Activated CD8-positive, alpha-beta memory T cell treated with anti-CD3 and anti-CD28 coated beads, Interleukin-2, amount 50 U/mL, for 4 hours (primary cell): ENCODE measurements at places on chromosomes 6 and 20.

GRCh38 chr6:114714836-114715507 lies 372.1 kb upstream of the HS3ST5 start:
- DNase-seq: no peak

DNA sequence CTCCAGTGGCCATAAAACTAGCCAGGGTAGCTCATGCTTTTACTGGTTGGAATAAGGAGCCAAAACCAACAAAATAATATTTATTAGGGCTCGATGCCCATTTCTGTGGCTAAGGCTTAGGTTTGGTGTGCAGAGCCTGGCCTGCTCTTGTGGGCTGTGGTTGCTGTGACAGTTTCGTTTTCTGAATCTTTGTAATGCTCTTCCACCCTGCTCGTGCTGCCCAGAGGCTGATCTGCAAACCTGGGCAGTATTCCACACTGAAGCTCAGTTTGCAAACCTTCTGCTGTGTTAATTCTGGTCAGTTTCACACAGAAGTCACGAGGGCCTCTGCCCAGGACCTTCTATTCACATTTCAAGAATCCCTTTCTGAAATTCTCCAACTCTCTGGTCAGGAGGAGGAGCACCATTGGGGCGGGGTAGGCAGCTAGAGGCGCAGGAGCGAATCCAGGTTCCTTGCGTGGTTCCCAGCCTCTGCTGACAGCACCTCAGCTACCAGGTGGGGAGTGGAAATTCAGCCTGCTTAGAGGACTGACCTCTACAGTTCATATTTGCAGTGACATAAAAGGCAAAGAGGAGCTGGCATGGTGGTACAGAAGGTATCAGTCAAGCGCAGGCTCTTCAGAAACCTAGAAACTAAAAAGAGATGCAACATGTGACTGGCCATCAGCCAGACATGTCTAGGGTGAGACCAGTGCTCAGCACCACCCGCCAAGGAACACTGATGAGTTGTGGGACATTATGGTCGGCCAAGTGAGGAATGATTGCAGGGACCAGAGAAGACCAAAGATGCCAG lies 14.3 kb upstream of the C20orf144 start:
- no peak for DNase-seq

- peak; percentile 29 for DNase-seq
Observed at GRCh38 chr6:161393839-161394364, 120.0 kb upstream of the AGPAT4 start.

DNA sequence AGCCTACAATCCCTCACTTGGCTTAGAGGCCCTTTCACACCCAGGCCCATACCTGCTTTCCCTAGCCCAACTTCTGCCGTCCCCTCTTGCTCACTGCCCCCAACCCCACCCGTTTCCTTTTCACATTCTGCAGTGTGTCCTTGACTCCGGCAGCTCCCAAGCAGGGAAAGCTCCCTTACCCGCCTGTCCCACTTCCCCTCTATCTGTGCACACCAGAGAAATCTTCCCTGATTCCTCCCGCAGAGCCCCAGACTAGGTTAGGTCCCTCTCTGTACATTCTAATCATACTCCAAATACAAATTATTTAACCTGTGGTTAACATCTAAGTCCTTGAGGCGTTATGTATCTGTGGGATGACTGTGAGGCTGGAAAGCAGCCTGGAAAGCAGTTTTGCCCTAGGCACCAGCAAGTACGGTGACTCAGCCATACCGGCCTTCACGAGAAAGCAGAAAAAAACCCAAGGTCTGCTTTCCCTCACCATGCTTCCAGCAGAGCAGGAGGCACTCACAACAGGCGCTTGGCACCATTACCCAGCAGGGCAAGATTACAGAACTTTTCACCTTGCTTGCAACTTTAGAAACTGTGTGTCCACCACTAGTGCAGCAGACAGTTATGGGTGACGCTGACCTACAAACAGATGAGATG lies 22.3 kb downstream of the ELOVL5 start:
- DNase-seq: no peak

DNA sequence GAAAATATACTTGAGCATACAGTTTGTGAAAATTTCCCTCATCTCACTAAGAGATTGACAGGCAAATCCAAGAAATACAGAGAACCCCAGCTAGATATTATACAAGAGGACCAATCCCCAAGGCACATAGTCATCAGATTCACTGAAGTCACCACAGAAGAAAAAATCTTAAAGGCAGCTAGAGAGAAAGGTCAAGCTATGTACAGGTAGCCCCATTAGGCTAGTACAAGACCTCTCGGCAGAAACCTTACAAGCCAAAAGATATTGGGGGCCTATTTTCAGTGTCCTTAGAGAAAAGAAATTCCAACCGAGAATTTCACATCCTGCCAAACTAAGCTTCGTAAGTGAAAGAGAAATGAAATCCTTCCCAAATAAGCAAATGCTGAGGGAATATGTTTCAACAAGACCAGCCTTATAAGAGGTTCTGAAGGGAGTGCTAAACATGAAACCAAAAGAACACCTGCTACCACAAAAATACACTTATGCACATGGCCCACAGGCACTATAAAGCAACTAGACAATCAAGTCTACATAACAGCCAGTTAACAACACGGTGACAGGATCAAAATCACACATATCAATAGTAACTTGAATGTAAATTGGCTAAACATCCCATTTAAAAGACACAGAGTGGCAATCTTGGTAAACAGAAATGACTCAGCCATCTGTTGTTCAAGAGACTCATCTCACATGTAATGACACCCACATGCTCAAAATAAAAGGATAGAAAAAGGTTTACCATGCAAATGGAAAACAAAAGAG lies 96.3 kb downstream of the FHL5 start:
- no peak for DNase-seq

DNA sequence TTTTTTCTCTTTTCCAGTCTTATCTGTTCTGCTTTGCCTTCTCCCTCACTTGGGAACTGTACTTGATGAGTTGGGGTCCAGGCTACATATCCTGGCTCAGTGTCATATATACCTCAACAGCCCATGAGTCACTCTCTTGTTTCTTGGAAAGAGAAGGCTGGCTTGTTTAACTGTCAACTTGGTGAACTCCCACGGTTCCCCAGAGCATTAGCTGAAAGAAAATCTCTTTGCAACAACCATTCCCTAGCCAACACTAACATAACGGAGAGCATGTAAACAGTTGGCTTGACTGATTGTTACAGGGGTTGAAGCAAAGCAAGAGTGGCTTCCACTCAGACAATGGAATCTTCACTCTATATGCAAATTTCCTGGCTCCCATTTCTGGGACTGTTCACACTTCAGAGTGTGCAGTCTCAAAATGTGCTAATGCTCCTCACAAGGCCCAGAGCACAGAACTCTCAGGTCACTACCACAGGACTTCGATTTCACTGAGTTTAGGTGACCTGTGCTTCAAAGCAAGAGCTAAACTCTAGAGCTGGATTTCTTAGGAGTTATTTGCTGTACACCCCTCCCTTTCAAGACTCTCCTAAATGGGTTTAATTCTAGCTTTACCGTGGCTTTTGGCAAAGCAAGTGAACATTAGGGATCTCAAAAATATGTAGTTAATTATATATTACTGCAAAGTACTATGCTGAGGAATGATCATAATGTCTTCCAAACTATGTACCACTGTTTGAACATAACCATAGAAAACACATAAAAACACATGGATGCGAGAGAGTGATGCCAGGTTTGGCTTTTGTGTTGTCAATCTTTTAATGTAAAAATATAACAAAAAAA lies 609.8 kb downstream of the RFPL4B start:
- no peak for DNase-seq

- DNase-seq: no peak
Observed at GRCh38 chr6:58290177-58290576, 972.7 kb downstream of the PRIM2 start.

GRCh38 chr20:60055740-60056139 lies 97.5 kb downstream of the CDH26 start:
- peak; percentile 21 for DNase-seq

DNA sequence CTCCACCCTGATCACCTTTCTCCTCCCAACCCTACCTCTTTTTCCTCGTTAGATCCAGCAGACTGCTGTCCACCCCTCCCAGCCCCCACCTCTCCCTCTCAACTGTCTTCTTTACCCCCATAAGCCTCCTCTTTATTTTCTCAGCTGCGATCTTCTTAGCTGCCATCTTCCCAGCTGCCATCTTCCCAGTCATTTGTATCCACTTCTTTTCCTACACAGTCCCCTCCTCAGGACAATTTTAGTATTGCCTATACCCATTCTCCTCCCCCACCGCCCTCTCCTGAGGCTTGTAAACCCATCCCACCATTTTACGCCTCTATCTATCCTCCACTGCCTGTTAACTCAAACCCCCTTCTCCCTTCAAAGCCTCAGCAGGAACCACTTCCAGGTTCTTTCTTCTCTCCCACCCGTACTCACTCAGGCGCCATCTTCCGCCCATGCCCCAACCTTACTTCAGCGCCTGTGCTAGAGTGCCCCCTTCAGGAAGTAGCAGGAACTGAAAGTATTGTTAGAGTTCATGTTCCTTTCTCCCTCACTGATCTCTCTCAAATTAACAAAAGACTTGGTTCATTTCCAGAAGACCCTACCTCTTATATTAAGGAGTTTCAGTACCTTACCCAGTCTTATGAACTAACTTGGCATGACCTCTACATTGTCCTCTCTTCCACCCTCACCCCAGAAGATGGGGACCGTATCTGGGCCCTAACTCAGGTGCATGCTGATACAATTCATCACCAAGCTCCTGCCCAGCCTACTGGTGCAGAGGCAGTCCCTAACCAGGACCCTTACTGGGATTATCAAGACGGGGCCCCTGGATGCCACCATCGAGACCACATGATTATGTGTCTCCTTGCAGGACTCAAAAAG lies 236.0 kb downstream of the ADGRG6 start:
- no peak for DNase-seq

GRCh38 chr20:63580796-63581461 lies 6.9 kb upstream of the HELZ2 start:
- peak; percentile 75 for DNase-seq

GRCh38 chr6:44464527-44465310 lies 77.2 kb downstream of the CDC5L start:
- no peak for DNase-seq

DNA sequence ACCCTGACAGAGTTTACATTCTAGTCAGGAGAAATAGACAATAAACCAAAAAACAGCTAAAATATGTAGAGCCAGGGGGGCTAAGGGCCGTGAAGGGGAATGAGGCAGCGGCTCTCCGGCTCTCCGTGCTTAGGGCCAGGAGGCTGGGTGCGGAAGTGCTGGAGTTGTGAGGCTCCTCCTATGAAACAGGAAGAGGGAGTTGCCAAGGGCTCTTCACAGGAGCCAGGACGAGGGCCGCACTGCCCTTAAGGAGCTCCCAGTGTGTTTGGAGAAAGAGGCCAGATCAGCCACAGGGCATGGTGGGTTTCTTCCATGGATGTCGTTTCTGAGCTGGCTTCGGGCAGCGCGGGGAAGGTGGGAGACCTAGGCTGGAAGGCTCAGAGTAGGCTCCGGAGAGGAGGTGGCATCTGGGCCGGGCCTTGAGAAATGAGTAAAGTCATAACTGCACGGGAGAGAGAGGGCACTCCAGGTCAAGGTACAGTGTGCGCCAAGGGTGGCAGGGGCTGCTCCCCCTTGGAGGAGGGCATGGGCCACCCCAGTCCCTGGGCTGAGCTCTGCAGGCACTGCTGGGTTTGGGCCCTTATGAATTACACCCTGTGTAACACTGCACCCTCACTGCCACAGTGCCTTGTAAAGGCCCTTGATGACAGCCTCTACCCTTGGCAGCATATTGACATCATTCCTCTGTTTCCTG lies 20.8 kb upstream of the MLN start:
- no peak for DNase-seq

GRCh38 chr6:134544737-134545136 lies 226.8 kb upstream of the SGK1 start:
- DNase-seq: no peak

GRCh38 chr6:163398115-163398514 lies 16.4 kb upstream of the QKI start:
- DNase-seq: no peak

GRCh38 chr6:145761584-145761983 lies 26.3 kb upstream of the EPM2A start:
- DNase-seq: no peak

GRCh38 chr6:155909710-155910109 lies 454.1 kb upstream of the NOX3 start:
- DNase-seq: no peak

DNA sequence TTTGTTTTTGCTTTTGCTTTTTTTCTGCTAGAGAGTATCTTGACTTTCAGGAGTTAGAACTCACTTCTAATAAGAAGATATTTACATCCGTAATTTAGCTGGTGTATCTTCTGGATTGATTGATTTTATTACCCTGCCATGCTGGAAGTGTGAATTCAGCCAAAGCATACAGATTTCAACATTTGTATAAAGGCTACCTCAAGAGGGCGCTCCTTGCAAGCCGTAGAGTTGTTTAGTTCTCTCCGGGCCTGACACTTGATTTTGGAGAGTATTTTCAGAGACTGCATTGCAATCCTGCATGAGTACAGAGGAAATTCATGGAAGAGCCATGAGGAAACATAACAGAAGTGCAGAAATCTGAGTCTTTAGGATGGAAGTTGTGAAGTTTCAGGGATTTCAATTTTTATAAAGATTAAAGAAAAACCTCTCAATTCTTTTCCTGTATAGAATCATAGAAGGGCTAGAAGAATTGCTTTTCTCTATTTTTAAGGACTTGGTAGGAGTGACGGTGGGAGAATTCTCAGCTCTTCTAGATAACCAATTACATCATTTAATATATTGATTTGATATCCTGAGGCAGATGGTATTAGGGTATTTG lies 66.7 kb upstream of the TIAM2 start:
- DNase-seq: peak; percentile 44

DNA sequence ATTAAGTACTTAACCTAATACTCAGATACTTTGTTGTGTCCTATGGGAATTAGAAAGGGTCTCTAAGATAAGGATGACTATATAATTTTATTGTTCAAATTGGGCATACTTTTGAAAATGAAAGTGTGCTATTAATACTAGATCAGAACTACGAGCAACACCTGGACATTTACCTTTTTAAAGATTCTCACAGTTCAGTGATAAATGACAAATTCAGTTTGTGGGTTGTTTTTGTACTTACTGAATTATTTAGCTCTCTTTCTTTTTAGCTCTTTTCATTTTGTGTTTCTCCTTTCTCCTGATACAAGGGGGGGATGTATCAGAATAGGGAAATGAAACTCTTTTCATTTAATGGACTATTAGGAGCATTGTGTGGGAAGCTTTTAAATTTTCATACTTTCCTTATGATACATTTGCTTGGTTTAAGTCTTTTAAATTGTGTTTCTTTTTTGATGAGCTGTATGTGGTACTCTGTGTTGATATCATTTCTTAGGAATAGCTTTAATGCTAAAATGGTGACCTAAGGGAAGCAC lies 47.5 kb downstream of the PHF3 start:
- no peak for DNase-seq

DNA sequence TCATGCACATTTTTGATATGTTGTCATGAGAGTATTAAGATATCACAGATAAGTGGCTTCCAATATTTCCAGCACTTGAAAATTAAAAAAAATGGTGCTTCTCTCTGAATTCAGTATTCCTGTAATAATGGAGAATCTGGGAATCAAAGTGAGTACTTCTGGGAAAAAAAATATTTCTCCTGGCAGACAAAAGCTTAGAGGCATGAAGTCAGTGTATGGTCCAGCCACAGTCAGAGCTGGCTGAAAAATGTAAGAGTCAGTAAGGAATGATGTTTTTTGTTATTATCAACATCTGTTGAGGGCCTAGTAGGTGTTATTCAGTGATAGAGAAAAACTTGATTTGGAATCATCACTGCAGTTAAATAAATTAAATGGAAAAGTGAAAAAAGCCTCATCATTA lies 3.2 kb upstream of the RFPL4B start:
- DNase-seq: no peak
